ENCODE measurements at places on chromosomes 5 and 9. TPM values are rescaled to one million over a fixed set of nuclear protein-coding genes. Genes with fewer than 3 reads are reported as not detected.

REEP2 gene
- 0.55 TPM for total RNA-seq

ZNF354C gene
- total RNA-seq: 1.7 TPM

FGFR4 gene
- 56.1 TPM for total RNA-seq

PRDM9 gene
- not detected for total RNA-seq

PCDHGA2 gene
- 0.31 TPM for total RNA-seq

EQTN gene
- total RNA-seq: 0.45 TPM

TEK gene
- 4.2 TPM for total RNA-seq

ANXA2R gene
- 1.0 TPM for total RNA-seq

PTGR1 gene
- total RNA-seq: 49.2 TPM

SURF2 gene
- 10.9 TPM for total RNA-seq

DNAH5 gene
- 0.43 TPM for total RNA-seq

PALM2AKAP2 gene
- total RNA-seq: 2.7 TPM

CCDC192 gene
- total RNA-seq: not detected

ITK gene
- total RNA-seq: 1.5 TPM

Data from left colon (tissue), 2 donors.